ENCODE measurements at places on chromosomes 4 and X.
A peak's percentile ranks its signal among the peaks of the same experiment; 100 is the strongest.

DNA sequence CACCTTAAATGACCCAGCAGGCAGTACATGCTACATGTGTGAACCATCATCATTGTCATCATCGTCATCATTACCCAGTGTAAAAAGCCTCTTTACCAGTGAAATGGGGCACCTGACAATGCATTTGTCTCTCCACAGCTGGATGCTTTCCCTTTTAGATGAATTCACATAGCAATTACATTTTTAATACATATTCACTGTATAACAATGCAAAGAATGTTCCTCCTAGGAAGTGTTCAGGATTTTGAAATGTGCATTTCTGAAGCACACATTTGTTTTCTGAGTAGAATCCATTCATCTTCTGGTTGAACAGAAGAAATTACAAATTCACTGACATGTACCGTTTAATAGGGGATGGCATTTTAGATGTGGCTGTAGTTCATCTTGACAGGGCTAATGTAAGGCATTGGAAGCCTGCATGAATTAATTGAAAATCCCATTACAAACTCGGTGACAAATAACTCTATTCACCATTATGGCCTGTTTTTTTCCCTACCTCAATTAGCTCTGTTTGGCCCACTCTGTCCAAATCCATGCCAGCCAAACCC lies 111.1 kb downstream of the SH3RF1 start:
- DNase-seq, result no peak

GRCh38 chrX:38919202-38919601 lies 117.9 kb downstream of the MID1IP1 start:
- DNase-seq, result no peak

GRCh38 chrX:72025236-72025770 lies 106.4 kb downstream of the RTL5 start:
- DNase-seq, result no peak

DNA sequence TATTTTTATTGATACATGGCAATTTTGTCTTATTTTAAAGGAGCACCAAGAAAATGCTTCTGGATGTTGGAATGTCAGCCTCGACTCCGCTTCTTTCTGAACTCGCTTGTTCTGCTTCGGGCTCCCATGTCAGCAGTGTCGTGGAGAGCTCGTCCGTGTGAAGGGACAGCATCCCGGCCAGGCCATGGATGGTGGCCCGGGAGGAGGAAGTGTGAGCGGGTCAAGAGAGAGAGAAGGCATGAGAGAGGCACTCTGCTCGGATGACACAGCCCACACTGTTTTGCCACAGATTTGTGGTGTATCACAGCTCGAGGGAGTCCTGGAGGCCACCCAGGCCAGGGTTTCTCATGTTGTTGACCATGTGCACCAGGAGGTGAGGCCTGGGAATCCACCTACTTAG lies 107.0 kb downstream of the TRAPPC11 start:
- DNase-seq, result no peak

DNA sequence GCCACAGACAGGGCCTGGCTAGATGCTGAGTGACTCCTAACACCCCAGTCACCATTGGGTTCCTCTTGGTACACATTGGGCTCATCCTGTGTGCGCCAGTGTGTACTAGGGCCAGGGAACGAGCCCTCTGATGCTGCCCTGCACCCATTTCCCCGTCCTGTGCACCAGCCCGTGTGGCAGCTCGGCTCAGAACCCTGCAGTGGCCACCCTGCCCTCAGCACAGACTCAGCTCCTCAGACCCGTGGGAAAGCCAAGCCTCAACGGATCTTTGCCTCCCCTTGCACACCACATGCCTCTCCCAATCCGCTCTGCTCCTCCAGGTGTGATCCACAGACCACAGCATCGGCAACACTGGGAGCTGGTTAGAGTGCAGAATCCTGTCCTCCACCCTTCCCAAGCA lies 38.6 kb downstream of the EVC start:
- no peak for DNase-seq

GRCh38 chr4:129342819-129343408 lies 247.0 kb downstream of the C4orf33 start:
- no peak for DNase-seq

DNA sequence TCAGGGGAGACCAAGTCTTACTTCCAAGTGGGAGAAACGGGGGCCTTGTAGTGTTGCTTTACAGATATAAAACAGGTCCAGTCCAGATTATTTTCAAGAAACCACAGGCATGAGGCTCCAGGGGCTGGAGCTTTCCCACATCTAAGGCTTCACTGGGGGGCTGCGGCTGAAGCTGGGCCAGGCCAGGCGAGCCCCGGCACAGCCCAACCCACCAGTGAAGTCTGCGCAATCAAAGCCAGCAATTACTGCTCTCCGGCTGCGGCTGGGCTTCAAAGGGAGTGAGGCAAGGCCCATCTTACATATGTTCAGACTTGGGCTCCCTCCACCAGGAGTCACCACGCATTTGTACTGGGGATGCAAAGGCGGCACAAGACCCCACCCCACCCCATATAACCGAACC lies 61.7 kb downstream of the HADH start:
- no peak for DNase-seq

GRCh38 chr4:6990661-6991060 lies 52.5 kb upstream of the TADA2B start:
- DNase-seq, result no peak

DNA sequence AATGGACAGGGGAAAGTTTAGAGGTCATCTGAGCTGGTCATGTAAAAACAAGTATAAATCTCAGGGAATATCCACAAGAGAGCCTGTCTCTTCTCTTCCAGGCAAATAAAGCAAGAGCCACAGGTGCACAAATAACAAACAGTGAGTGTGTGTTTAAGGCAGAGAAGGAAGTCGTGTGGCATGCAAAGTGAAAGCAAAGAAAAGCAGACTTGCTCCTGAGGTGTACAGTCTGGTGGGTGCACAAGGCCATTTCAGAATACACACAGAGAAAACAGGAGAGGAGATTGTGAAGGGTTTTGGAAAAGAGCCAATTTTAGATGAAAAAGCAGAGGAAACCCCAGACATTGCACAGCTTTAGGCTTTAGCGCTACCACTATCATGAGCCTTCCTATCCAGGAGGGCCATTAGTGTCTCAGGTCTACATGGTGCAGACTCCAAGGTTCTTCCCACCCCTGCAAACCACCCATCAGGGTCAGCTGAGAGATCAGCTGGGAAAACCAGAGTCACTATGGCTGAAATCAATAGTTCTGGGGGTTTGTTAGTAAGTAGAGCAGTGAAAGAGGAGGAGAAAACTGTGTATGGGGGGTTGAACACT lies 355.8 kb downstream of the KLHL4 start:
- DNase-seq, result no peak

DNA sequence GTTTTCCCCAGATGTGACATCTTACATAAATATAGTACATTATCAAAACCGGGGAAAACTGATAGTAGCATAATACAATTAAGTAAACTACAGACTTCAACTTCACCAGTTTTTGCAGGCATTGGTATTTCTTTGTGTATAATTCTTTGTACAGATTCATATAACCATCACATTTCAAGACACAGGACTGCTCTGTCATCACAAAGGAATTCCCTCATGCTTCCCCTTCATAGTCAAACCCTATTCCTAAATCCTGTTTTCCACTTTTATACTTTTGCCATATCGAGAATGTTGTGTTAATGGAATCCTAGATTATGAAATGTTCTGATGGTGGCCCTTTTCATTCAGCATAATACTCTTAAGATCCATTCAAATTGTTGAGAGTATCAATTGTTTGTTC lies 36.0 kb downstream of the STIM2 start:
- DNase-seq, result no peak

GRCh38 chrX:28920153-28920943 lies 333.1 kb downstream of the IL1RAPL1 start:
- DNase-seq, result no peak

- DNase-seq, result no peak
Observed at GRCh38 chr4:185896817-185897488, 85.0 kb upstream of the SORBS2 start.

- DNase-seq, result no peak
Observed at GRCh38 chr4:77154761-77155499, 2.1 kb upstream of the CCNG2 start.

- DNase-seq, result no peak
Observed at GRCh38 chrX:115490814-115491213, 70.2 kb upstream of the PLS3 start.

DNA sequence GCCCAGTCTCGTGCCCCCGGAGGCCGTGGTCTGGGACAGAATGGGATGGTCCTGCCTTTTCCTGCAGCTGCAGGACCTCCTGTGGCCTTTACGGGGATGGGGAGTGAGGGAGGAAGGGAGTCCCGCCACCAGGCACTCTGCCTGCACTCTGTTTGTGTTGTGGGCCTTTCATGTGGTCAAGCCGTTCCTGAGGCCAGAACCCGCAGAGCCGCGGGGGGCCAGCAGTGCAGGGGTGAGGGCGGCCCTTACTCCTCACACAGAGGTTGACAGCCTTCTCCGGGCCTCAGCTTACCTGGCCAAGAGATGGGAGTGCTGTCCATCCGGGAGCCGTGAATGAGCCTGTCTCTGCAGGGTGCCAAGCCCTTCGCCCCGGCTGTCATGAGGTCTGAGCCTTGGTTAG lies 230.7 kb downstream of the AFAP1 start:
- DNase-seq, result peak; percentile 57

DNA sequence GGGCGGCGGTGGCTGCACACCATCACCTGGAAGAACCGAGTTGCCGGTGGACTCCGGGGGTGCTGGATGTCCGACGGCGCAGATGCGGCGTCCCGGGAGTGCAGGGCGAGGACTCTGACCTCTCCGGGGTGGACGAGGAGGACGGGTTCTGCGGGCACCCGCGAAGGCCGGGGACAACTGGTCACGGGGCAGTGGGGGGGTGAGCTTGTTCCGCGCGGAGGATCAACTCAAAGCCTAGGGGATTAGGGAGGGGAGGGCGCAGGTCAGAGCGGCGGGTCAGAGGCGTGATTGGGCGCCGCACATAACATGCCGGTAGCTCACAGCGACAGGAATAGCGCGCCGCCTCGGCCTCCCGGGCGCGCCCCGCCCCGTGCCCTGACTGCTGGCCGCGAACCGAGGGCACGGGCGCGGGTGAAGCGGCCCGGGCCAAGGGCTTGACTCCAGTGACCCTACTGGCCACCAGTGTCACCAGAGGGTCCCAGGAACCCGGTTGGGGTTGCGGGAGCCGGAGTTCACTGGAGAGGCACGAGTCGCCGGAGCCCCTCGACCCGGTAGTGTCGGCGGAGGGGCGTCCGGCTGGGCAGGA lies at the start of gene KLHL34:
KLHL34 (minus strand) TSS at position 179 of the 586 bp plus-strand sequence. CDS start 542 bp downstream, outside the sequence.
- DNase-seq, result no peak

- no peak for DNase-seq
Observed at GRCh38 chr4:10395971-10396580, 61.1 kb downstream of the ZNF518B start.

GRCh38 chr4:1080432-1080831 lies 32.9 kb downstream of the RNF212 start:
- no peak for DNase-seq

DNA sequence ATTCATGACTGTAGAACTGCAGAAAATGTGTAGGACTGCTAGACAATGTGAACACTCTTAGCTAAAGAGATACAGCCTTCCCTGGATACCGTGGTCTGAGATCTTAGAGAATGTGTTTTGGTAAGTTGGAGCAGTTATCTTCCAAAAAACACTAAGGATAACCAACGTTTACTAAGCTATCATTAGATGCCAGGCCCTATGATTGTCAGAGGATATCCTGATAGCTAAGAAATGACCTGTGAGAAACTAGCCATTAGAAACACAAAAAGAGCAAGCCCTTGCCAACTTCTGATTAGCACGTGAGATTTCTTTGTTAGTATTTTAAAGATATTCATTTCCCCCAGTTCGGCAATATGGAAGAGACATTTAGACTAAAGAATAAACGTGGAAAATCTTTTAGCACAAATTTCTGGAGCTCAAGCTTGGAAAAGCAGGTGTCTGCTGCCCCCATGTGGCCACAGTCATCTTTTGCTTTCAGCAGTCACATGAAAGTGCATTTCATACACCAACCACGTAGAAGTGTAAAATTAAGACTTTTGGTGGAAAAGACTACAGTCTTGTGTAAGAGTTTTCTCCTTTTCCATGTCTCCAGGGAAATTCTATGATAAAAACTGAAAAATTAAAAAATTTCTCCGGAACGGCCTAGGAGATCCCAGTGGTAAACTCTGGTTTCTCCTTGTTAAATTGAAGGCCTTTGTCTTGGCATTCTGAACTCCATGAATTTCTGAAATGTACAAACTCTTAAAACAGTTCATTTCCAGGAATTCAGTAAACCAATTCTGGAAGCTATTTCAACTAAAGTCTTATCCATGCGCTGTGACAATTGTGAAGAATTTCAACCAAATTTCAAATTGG lies 136.4 kb downstream of the ZNF674 start:
- DNase-seq, result peak; percentile 43

GRCh38 chrX:68833855-68834331 lies 5.1 kb downstream of the EFNB1 start:
- DNase-seq, result no peak

- peak; percentile 29 for DNase-seq
Observed at GRCh38 chrX:109902665-109903064, 100.2 kb upstream of the TMEM164 start.

DNA sequence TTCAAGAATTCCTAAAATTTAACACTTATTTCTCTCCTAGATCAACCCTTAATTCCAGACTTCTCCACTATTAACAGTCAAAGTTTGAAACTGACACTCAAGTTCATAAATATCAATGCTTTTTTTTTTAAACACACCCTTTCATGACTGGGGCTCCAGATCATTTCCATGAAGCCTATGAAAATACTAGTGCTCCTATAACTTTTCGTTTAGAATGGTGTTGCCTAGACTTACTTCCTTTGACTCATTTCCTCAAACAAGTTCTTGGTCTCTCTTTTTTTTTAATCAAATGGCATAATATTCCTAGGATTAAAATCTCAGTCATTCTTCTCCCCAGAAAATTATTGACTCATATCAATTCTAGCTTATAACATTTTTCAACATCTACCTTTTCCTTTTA lies 13.1 kb downstream of the ZMAT1 start:
- no peak for DNase-seq

DNA sequence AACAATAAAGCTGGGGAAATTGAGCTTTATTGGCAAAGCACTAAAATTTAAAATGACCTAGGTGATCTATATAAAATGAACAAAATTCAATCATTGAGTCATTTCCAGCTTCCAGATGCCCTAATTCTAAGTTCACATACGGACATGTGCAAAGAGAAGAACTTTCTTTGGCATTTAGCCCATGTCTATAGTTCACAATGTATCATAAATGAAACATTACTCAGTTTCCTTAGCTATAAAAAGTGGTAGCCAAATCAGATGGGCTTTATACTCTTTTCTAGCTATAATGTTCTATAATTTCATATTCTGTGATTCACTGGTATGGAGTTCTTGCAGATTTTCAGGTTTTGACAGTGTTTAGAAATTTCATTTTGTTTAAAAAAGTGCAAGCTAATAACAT lies 327.4 kb downstream of the KCTD8 start:
- DNase-seq, result no peak

GRCh38 chr4:122958505-122958904 lies 36.1 kb upstream of the NUDT6 start:
- DNase-seq, result no peak

- DNase-seq, result no peak
Observed at GRCh38 chrX:108341947-108342346, 96.3 kb downstream of the COL4A6 start.

Measured in smooth muscle cell of the brain vasculature (primary cell).